Ureter (tissue), 1 donor: ENCODE measurements at places on chromosomes 6 and 20.

GRCh38 chr20:13174402-13174801 lies 46.7 kb upstream of the ISM1 start:
- no peak for DNase-seq

DNA sequence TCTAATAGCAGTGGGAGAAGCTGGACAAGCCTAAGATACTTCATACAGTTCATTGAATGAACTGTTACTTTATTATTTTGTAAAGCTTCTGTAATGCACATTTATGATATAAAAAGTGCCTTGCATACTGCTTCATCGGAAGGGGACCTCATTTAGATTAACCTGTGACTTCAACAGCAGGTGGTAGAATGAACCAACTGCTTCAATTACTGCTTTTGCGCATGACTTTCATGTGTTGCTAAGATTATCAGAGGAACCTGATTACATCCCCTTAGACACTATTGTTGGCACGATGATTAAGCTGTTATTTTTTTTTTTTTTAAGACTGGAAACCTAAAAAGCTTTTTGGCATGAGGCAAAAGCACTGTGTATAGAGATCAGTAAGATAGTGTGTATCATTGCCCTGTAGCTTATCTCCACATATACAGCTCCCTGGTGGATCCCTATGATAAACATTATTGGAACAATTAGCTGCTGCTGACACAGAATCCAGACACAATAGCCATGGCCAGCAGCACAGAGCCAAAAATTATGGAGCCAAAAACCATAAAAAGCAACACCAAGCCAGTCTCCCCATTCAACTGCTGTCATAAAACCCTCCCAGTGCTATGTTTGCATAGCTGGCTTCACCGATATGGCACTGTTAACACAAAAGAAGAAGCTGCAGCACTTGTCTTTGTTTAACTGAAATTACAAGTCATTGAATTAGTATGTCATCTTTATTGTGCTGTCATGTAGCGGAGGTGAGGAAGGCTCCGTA lies 731.6 kb upstream of the MMS22L start:
- DNase-seq = no peak

DNA sequence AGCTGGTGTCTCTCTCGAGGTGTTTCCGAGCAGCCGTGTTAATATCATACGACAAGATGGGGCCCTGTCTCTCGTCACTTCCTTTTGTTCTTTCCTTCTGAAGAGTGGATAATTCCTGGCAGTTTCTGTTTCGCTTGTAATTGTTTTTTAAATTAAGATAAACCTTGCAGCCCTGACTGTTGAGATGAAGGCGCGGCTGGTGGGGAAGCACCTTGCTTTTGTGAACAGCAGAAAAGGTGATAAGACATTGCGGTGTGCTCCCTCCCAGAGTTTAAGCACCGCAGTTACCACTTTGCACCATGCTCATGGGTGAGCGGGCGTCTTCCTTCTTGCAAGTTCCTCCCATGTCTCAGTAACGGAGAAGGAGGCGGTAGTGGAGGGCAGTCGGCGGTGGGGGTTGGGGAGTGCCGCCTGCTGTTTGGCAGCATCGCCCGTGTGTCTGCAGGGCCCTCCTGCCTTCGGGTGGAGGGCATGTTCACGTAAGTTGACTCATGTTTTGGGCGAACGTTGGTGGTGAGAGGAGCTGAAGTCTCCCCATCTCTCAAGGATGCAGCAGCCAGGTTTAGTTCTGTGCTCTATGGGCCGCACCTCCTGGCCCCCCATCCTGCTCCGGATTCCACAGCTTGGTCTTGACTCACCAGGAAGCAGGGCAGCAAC lies 345.9 kb downstream of the TAF4 start:
- DNase-seq = no peak

- DNase-seq = no peak
Observed at GRCh38 chr6:22025468-22026163, 271.2 kb downstream of the PRL start.

GRCh38 chr20:391041-391711 lies 10.6 kb downstream of the TRIB3 start:
- no peak for DNase-seq

DNA sequence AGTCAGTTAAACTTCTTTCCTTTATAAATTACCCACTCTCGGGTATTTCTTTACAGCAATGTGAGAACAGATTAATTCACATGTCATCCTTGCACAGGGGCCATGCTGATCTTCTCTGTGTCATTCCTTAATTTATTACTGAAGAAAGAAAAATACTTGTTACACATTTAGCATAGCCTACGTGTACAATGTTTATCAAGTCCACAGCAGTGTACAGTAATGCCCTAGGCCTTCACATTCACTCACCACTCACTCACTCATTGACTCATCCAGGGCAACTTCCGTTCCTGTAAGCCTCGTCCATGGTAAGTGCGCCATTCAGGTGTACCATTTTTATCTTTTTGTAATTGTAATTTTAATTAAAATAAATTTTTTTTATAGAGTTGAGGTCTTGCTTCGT lies 73.6 kb downstream of the RSPH3 start:
- DNase-seq = no peak

DNA sequence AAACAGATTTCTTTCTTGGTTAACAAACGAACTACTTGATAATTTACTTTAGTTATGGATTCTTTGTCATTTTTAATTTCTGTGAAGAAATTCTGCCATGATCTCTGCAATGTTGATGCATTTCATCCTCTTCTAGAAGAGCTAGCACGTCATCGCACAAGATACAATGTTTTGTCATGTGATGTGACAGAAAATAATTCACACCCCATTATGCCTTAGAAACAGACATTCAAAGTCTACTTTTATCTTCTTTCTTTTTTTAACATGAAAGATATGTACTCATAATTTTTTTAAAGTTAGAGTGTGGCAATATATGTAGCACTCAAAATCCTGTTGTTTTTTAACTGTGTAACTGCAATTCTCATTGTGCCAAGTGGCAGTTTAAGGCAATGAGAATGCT lies 39.6 kb upstream of the NELFCD start:
- DNase-seq = no peak

DNA sequence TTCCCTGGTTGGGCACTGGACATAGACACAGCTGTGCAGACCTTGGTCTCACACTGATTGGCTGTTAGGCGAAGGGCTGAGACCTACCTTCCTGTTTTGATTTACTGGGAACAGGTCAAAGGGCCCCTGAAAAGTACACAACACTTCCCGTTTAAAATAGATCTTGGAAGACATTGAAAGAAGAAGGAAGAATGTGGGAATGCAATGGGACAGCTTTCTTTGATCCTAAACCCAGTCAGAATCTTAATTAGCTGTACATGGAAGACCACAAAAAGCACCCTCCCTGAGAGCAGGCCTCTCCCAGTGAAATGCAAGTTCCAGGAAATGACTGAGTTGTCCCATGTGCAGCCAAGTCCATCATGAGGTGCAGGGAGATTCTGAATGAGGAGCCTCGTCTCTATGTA lies 83.6 kb upstream of the EXOC2 start:
- no peak for DNase-seq

GRCh38 chr20:51437182-51437924 lies 105.2 kb downstream of the NFATC2 start:
- no peak for DNase-seq

- no peak for DNase-seq
Observed at GRCh38 chr6:139595183-139595582, 220.7 kb upstream of the CITED2 start.

DNA sequence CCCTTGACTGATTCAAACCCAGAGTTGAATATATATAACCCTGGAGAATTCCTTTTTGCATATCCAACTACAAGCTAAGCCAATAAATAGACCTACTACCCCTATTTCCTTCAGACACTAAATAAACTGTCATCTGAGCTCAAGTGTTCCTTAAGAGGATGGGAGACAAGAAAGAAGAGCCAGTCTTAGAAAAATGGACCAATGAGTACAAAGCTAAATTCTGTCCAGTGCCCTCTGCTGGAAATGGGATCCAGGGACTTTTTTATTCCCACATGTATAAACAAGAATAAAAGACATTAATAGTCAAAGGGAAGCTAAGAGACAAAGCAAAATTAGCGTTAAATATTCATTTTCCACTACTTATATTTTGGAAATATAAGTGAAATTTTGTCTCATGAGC lies 4.8 kb downstream of the PPP1R10 start:
- DNase-seq = no peak

GRCh38 chr6:144007478-144008119 lies 460 bp downstream of the PLAGL1 start:
- no peak for DNase-seq

GRCh38 chr6:109347779-109348178 lies 34.5 kb downstream of the CD164 start:
- DNase-seq = no peak

DNA sequence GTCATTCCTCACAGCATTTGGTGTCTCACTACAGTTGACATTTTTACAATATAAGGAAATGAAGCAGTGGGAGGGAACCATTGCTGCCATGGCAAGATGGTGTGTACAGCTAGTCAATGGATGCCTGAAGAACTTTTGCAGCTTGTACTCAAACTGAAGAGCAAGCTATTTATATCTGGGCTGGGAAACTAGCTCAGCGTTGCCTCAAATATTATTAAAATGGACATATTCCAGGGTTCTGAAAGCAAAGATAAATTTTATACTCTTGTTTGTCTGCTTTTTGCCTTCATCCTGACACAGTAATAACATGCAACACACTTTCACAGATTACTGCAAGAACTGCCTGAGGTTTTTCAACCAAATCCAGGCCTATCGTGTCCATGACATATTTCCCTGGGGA lies 156.4 kb upstream of the COL21A1 start:
- no peak for DNase-seq

DNA sequence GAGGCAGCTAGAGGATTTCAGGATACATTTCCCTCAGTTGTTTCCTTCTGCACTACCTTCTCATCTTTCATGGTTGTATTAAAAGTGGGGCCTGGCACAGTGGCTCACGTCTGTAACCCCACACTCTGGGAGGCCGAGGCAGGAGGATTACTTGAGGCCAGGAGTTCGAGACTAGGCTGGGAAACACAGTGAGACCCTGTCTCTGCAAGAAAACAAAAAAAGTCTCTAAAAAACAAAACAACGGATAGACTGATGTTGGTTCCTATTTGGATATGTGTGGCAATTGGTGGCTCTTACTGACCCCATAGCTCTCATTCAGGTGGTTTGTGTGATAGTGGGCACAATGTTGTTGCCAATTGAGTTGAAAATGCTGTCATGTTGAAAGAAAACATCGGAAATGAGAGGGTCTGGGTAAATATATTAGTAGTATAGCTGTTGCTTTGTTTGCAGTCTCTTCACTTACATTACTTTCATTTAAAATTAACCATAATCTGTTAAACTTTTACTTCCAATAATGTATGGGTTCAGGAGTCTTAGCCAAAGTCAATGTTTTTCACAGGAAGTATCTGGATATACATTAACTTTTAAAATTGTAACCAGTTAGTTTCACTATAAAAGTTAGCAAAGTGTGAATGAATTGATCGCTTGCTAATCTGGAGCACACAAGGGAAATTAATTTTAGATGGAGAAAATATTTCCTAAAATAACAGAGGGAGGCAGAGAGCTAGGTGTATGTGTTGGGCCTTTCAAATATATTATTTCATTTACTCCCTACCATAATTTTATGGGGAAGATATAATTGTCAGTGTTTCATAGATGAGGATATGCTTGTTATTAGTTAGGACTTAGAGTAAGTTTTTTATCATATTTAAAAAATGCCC lies 31.1 kb downstream of the UTRN start:
- no peak for DNase-seq

GRCh38 chr6:37893257-37893656 lies 73.7 kb downstream of the ZFAND3 start:
- DNase-seq = no peak

GRCh38 chr6:98828211-98828788 lies 6.1 kb upstream of the POU3F2 start:
- DNase-seq = no peak

DNA sequence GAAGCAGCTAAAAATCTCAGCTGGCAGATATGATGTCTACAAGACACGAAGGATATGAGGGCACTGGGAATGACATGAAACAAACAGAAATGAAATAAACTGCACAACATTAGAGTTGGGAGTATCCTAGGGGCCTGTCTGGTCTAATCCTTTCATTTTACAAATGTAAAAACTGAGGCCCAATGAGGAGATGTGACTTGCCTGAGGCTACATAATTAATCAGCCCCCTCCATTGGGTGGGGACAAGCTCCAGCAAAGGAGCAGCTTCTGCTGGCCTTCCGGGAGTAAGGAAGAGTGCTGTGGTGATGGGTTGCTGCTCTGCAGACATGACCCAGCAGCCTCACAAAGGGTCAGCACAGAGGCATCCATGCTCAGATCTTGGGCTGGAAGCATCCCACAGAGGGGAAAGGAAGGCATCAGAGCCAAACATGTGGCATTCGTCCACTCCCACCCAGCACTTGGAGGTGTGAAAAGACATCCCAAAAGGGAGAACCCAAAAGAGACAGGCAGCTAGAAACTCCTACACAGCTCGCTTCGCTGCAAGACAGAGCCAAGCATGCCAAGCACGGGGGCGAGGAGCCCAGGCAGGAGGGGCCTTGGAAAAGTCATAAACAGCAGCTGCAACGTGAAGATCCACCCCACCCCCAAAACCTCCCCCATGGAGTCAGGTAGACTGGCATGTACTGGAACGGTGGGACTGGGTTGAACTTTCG lies 183.7 kb downstream of the UNC5CL start:
- no peak for DNase-seq

DNA sequence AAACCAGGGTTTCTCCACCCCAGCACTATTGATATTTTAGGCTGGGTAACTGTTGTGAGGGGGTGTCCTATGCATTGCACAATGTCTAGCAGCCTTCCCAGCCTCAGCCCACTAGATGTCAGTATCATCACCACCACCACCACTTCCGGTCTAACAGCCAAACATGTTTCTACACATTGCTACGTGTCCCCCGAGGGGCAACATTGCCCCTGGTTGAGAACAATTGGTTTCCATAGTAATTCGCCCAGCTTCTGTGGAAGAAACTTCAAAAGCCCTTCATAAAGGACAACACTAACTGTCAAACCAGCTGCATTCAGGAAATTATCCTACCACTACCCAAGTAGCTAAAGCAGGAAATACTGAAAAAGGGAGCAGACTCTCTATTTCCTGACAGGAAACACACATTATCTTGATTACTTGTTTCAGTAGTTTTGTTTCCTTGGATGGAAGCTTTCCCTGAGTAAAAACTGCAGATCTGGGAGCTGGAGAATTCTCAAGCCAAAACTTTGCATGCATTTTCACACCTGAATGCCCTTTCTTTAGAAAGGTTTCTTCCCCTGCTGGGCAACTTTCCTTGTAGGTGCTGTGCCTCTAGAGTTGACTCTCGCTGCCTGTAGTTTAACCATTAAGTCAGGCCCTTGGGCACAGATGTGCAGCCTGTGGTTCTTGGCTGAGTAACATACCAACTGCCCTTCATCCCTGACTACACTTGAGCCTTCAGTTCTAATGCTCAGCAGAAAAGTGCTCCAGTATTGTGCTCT lies 23.6 kb downstream of the PKHD1 start:
- DNase-seq = peak; percentile 62

GRCh38 chr6:129678463-129678862 lies 31.5 kb downstream of the ARHGAP18 start:
- DNase-seq = no peak

GRCh38 chr6:16723826-16724225 lies 37.4 kb downstream of the ATXN1 start:
- DNase-seq = no peak

DNA sequence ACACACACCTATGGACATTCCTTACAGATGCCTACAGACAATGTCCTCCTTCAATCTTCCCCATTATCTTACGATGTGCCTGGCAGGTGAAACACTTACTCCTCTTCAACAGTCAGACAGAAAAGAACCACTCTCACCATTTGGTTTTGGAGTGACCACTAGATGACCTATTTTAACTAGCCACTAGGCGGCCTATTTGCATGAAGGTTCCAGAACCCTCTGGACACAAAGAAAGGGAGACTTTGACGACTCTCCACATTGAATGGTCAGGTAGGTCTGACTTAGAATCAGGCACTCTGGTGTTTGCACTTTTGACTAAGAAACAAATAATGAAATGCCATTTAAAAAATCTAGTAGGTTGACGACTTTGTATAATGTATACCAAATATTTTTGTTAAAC lies 42.0 kb downstream of the PNLDC1 start:
- no peak for DNase-seq
